ENCODE measurements at places on chromosomes 7 and 10.

- DNase-seq: no peak
Measured at GRCh38 chr7:36281945-36282717, 107.5 kb upstream of the ANLN start.

- peak; percentile 55 for DNase-seq
Measured at GRCh38 chr10:100345570-100346330, 1.3 kb upstream of the SCD start.

DNA sequence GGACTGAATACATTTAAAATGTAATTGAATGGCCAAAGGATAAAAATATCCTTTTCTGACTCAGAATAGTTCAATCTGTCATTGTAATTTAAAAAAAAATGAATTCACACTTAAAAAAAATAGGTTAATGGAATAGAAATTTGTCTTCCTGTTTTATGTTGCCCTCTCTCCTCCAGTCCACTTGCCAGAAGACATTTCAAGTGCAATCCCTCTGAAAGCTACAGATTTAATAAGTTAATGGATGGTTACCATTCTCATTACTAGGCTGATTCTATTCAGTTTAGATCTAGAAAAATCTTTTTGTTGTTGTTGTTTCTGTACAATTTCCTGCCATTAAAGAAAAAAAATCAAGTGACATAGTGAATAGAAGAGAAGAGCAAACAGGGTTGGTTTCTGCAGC is 142.9 kb downstream of the SKAP2 start:
- no peak for DNase-seq

DNA sequence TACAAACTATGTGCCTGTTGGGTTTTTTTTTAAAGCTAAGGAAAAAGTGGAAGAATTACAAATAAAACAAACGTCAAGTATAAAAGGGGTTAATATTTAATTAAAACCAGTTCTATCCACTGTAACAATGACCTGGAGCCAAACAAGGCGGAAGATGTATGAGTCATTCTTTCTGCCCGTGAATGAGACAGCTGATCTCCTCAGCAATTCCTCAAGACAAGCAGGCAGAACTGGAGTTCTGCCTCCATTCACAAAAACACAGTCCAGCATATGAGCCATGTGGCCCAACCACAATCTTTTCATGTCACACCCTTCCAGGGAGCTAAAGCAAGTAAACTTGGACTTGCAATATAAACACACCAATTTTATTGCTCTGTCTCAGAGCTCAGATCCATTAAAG is 8.4 kb downstream of the ETV1 start:
- no peak for DNase-seq

- DNase-seq: no peak
Measured at GRCh38 chr7:16940776-16941175, 59.0 kb upstream of the AGR3 start.

- no peak for DNase-seq
Measured at GRCh38 chr7:155286686-155287085, 11.0 kb upstream of the INSIG1 start.

GRCh38 chr7:89377219-89377618 is 581.7 kb upstream of the TEX47 start:
- DNase-seq: no peak

DNA sequence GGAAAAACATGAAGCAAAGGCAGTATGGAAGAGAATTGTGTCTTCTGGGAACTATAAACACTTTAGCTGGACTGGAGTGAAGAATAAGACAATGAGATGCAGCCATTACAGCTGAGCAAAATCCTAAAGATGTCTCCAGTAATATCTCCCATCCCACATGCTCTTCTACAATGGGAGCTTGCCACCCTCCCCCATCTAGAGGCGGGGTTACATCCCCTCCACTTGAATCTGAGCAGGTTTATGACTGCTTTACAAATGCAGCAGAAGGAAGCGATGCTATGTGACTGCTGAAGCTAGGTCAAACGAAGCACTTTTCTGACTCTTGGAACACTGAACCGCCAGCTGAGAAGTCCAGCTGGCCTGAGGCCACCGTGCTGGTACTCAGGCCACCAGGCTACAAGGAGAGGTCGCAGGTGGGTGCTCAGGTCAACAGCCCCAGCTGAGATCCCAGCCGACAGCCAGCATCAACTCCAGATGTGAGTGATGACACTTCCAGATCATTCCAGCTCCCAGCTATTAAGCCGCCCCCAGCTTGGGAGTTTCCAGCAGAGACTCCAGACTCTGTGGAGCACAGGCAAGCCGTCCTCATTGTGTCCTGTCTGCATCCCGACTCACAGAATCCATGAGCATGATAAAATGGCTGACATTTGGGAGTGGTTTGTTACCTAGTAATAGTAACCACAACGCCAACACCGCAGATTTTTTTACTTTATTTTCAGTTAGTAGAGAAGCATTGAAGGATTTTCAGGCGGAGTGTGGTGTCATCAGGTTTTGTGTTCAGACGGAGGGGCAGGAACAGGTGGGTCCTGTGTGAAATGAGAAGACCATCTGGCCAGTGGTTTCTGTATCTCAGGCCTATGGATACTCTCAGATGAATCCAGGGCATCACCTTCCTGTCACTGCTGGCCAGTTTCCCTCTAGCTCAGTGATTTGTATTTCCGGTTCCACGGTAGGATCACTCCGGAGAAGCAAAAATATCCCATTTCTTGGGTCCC is 89.3 kb downstream of the NPY start:
- DNase-seq: no peak

GRCh38 chr10:14604181-14605142 is 170.2 kb downstream of the FAM107B start:
- DNase-seq: peak; percentile 88

- no peak for DNase-seq
Measured at GRCh38 chr7:462173-463103, 57.2 kb downstream of the PDGFA start.

DNA sequence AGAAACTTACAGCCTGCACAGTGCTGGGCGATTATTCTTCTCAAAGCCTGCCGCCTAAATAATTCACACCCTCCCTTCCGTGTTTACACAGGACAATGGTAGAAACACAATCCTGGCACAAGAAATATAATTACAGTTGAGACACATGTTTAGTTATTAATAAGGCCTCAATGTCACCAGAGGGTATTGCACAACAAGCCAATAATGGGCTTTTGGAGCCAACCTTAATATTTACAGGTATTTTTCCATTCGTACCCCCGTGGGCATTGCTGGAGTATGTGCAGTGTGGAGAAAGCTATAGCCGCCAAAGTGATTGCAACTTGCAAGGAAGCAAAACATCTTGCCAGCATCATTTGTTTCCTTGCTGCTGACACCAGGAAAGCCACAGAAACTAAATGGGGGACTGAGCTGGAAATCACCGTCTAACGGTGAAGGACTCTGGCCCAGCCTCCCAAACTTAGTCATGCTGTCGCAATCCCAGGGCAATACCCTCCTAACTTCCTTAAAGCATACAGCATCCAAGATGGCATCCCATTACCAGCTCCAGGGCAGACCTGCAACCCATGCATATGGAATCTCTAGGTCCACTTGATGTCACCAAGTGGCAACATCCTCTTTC is 8.6 kb downstream of the CALN1 start:
- no peak for DNase-seq

GRCh38 chr7:141359740-141360415 is 191.3 kb upstream of the AGK start:
- no peak for DNase-seq

DNA sequence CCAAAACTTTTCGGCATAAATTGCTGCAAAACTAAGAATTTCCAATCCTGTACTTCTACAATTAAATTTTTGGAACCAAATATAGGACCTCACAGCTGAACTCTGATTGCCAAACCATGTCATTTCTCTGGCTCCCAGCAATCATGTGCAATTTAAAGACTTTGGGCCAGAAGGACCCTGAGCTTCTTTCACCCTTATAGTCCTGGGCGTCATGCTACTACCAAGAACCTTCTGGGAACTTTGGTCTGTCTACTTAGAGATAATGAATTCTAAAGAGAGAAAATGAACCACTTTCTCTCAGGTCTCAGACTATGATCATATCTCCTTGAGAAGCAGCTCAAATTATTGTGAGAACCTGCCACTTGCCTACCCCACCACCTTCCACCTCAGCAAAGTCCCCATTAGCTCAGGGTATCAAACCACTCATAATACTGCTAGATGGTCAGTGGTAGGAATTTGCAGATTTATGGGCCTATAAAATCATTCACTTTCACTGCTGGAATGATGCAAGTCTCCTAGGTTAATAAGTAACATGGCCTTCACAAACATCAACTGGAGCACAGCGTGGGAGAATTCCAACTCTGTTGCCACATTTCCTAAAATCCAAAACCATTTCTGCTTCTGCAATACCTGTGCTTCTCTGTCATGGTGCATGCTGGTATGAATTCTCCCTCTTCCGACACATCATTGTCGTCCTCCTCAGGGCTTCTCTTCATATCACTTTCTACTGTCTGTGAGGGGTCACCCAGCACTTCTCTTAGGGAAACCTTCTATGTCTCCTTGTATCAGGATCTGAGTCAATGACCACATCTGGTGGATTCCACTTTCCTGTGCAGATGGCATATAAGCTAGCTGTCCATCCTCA is 6.6 kb upstream of the WDR91 start:
- no peak for DNase-seq

DNA sequence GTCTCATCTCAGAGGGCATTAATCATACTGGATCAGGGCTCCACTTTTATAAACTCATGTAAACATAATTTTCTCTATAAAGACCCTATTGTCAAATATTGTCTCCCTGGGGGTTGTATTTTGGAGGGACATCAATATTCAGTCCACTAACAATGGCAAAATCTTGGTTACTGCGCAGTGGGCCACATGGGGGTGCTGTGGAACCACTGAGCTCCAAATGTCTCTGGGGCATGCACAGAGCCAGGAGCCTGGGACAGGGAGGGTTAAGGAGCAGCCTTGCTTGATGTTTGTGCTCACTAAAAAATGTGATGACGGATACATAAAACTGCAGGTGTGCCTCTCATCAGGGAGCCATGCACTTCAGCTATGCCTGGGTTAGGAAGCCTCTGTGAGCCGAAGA is 62.1 kb upstream of the PRSS58 start:
- DNase-seq: no peak

- no peak for DNase-seq
Measured at GRCh38 chr7:55046582-55047342, 27.9 kb downstream of the EGFR start.

GRCh38 chr7:12493407-12493806 is 77.1 kb upstream of the SCIN start:
- no peak for DNase-seq

GRCh38 chr7:150313367-150313809 is 9.8 kb upstream of the LRRC61 start:
- no peak for DNase-seq

GRCh38 chr10:126673565-126673964 is 3.1 kb upstream of the C10orf90 start:
- DNase-seq: no peak

GRCh38 chr10:119143657-119144056 is 21.9 kb downstream of the SFXN4 start:
- DNase-seq: no peak

DNA sequence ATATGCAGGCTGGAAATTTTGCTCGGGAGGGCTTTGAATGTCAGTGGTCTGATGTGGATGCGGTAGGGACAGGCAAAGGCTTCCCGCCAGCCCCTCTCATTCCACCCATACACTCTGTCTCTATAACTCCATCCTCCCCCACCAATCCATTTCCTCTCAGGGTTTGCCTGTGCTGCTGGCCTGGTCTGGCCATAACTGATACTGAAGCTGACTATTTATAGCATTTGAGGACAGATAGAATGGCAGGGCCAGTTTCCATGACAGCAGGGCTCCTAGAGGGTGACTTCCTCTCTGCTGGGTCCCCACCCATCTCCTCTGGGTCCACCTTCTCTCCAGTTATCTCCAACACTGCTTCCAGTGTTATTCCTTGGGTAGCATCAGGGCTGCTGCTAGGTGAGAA is 6.6 kb upstream of the PDLIM1 start:
- DNase-seq: no peak

DNA sequence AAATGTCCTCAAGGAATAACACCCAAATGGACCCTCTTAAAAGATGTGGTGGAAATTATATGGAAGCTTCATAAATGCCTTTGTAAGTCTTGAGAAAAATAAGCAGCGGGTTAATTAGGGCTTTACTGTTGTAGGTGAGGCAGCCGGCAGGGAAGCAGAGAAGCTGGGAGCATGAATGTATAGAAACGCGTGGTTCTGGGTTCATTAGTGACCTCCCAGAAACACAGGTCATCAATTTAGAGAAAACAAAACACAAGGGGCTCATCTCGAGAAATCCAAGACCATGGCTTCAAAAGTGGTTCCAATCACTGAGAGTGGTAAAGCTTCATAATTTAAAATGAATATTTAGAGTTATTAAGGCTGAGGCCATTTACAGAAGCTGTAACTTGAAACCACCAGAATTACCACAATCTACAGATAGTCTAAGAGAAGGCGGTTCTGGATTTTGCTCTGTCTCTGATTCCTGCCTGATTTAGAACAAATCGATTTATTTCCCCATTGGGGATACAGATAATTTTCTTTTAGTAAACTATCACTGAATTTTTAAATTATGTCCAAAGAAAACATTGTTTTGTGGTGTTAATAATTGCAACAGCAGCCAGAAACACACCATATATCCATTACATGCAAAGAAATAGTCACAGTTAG is 20.7 kb downstream of the GARIN1A start:
- no peak for DNase-seq

Data from ovary (tissue), 10 donors.